A549 treated with AZD2906 at 1 μM for 4 hours (cell line): ENCODE measurements at places on chromosomes 12 and 14. TPM values are rescaled to one million over a fixed set of nuclear protein-coding genes. Genes with fewer than 3 reads are reported as not detected.

Gene SRRM4
- total RNA-seq: not detected in 5 replicates

Gene EFS
- total RNA-seq: not detected in 5 replicates

Gene ADCK1
- 5.0 to 6.5 TPM (median 5.9 TPM) in 5 replicates for total RNA-seq

Gene EIF5
- total RNA-seq: 194 to 268 TPM (median 233 TPM) in 5 replicates

Gene MYO1H
- total RNA-seq: not detected in 5 replicates

Gene LRP10
- total RNA-seq: 70.7 to 81.5 TPM (median 77.8 TPM) in 5 replicates

Gene RBM19
- 17.7 to 19.3 TPM (median 18.3 TPM) in 5 replicates for total RNA-seq

Gene SMIM41
- total RNA-seq: not detected in 5 replicates

Gene P2RX7
- not detected in 5 replicates for total RNA-seq

Gene SLC2A3
- total RNA-seq: 9.4 to 13.3 TPM (median 11.6 TPM) in 5 replicates

Gene CMKLR1
- total RNA-seq: 0.02 to 0.06 TPM (median 0.02 TPM) in 3 of 5 replicates, not detected in the others

Gene FOXG1
- 0.09 to 0.22 TPM (median 0.19 TPM) in 5 replicates for total RNA-seq

Gene ELK3
- total RNA-seq: 58.6 to 78.5 TPM (median 65.4 TPM) in 5 replicates

Gene PTGR2
- 7.5 to 8.8 TPM (median 8.2 TPM) in 5 replicates for total RNA-seq

Gene TAS2R10
- total RNA-seq: 0.06 to 0.09 TPM in 2 of 5 replicates, not detected in the others

Gene SMCO2
- 0.09 to 0.18 TPM (median 0.10 TPM) in 3 of 5 replicates, not detected in the others for total RNA-seq

Gene MORN3
- 0.15 to 0.27 TPM (median 0.23 TPM) in 5 replicates for total RNA-seq

Gene C2CD5
- 10.0 to 13.6 TPM (median 12.8 TPM) in 5 replicates for total RNA-seq

Gene PLEKHG7
- not detected in 5 replicates for total RNA-seq

Gene KLRC2
- total RNA-seq: 1.3 to 2.2 TPM (median 2.0 TPM) in 5 replicates

Gene MGST1
- 708 to 789 TPM (median 749 TPM) in 5 replicates for total RNA-seq

Gene WBP11
- total RNA-seq: 41.3 to 49.4 TPM (median 43.6 TPM) in 5 replicates

Gene C12orf50
- total RNA-seq: 0.14 TPM in 1 of 5 replicates, not detected in the others

Gene OVCH1
- not detected in 5 replicates for total RNA-seq

Gene HEATR5A
- total RNA-seq: 11.7 to 18.0 TPM (median 16.7 TPM) in 5 replicates

Gene DEPDC4
- total RNA-seq: 1.1 to 1.4 TPM (median 1.2 TPM) in 5 replicates

Gene PPP1R13B
- total RNA-seq: 4.5 to 5.8 TPM (median 5.6 TPM) in 5 replicates

Gene GRIP1
- total RNA-seq: 2.9 to 6.4 TPM (median 3.6 TPM) in 5 replicates

Gene POTEM
- total RNA-seq: not detected in 5 replicates

Gene RNFT2
- 1.5 to 2.7 TPM (median 2.0 TPM) in 5 replicates for total RNA-seq

Gene TRPV4
- 0.07 to 0.11 TPM (median 0.08 TPM) in 5 replicates for total RNA-seq

Gene C14orf180
- total RNA-seq: not detected in 5 replicates

Gene KLRC1
- not detected in 5 replicates for total RNA-seq

Gene OR4E2
- not detected in 5 replicates for total RNA-seq

Gene MIP
- 0.07 to 0.09 TPM in 2 of 5 replicates, not detected in the others for total RNA-seq

Gene NPFF
- 0.19 to 0.24 TPM in 2 of 5 replicates, not detected in the others for total RNA-seq

Gene ESPL1
- 15.3 to 20.4 TPM (median 18.2 TPM) in 5 replicates for total RNA-seq

Gene MANSC4
- total RNA-seq: not detected in 5 replicates
